ENCODE measurements at places on chromosomes 5 and 9. TPM values are rescaled to one million over a fixed set of nuclear protein-coding genes. Genes with fewer than 3 reads are reported as not detected.

The PCDHGC5 gene
- total RNA-seq: 2.2 TPM

The VCAN gene
- 327 TPM for total RNA-seq

The POU5F2 gene
- 0.76 TPM for total RNA-seq

The DNM1 gene
- total RNA-seq: 12.1 TPM

DNA sequence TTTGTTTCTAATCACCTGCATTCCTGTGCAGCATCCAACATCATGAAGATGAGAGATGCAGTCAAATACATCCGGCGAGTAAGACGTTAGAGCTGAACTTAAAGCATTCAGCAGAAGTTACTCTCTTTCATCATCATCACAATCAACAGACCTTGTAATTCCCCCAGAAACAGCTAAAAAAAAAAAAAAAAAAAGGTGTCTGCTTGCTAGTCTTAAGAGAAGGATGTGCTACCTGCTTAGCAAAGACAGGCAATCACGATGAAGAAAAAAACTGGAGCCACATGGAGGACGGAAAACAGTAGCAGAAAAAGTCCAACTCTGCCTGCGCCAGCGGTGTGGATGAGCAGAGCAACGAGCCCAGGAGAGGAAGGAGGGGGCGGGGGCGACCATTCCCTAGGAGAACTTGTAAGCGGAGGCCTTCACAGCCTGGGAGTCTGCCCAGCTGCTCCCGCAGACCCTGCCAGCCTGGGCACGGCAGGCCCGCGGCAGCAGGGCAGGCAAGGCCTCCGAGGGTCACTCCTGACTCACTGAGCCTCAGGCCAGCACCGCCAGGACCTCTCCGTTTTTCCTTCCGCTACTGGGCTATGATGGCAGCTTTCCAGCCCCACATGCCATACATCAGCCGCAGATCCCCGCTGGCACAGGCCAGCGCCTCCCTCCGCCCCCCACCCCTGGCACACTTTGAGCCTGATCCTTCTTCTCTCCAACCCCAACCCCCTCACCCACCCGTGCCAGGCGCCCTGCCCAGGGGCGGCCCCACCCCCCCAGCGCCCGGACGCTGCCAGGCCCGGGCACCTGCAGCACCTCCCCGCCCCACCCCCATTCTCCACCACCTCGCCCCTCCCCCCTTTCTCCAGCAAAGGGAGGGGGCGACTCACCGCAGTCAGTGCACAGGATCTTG, 1.4 kb downstream of the NRG2 start:
- peak overlapping the region; percentile 76 for H3K4me3 ChIP-seq
- peaks cover 25% of the 10 kb centered on the region for H3K27me3 ChIP-seq
- H3K4me1 ChIP-seq: no peaks in the 10 kb centered on the region
- no peak overlapping the region for H3K27ac ChIP-seq

DNA sequence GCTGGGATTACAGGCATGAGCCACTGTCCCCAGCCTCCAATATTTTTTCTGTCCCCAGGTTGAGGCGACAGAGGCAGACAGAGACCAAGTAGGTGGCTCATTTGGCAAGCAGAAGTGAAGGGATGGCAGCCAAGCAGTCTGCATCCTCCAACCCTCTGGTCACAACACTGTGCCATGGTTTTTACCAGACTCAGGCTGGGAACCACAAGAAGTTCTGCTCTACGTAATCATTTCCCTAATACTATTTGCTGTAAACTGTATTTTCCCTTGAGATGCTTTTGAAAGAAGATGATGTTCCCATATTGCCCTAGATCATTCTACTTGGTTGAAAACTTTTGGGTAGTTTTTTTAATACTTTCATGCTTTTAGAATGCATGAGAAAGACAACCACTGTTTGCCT, 40.5 kb downstream of the PTTG1 start:
- no peak overlapping the region for H3K27ac ChIP-seq
- no peaks in the 10 kb centered on the region for H3K27me3 ChIP-seq
- H3K4me1 ChIP-seq: peaks cover 16% of the 10 kb centered on the region

GRCh38 chr5:856531-857425, 6.0 kb upstream of the ZDHHC11 start:
- no peak overlapping the region for H3K4me3 ChIP-seq
- H3K36me3 ChIP-seq: no peaks in the 10 kb centered on the region
- DNase-seq: no peak
- no peak overlapping the region for H3K27ac ChIP-seq
- no peaks in the 10 kb centered on the region for H3K4me1 ChIP-seq
- H3K27me3 ChIP-seq: peaks cover 4% of the 10 kb centered on the region

DNA sequence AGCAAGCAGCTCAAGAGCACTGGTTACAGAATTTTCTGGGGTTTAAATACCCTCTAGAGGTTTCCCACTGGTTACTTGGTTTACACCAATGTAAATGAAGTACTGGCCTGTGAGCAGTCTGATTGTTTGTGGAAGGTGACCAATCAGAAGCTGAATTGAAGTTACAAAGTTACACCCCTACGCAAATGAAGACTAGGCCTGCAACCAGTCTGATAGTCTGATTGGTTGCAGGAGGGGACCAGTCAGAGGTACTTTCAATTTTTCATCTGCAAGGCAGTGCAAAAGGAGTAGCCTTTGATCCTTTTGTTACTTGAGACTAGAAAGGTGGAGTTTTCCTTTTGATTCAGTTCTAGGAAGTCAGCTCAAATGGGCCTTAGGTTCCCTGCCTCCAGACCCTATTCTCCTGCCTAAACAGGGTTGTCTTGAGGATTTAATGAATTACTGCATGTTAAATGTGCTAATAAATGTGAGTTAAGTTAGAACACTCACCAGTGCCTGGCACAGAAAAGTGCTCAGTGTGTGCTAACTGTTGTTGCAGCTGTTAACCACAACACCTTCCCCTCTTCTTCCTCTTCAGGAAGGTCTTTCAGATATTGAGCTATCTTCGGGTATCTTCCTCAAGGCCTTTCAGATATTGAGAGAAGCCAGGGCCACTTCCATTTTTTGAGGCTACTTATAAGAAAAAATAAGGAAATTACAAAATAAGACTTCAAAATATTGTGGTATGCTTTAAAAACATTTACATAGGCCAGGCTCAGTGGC, 32.1 kb upstream of the CLINT1 start:
- H3K27ac ChIP-seq: no peak overlapping the region
- DNase-seq: no peak
- H3K36me3 ChIP-seq: no peaks in the 10 kb centered on the region
- H3K4me3 ChIP-seq: no peak overlapping the region

GRCh38 chr5:96961053-96961452, 25.2 kb downstream of the LNPEP start:
- no peaks in the 10 kb centered on the region for H3K36me3 ChIP-seq
- no peak overlapping the region for H3K27ac ChIP-seq
- H3K4me1 ChIP-seq: peaks cover 15% of the 10 kb centered on the region
- DNase-seq: no peak

GRCh38 chr9:21392270-21392669, 7.1 kb upstream of the IFNA2 start:
- peaks cover 61% of the 10 kb centered on the region for H3K27me3 ChIP-seq
- H3K36me3 ChIP-seq: no peaks in the 10 kb centered on the region
- no peaks in the 10 kb centered on the region for H3K4me1 ChIP-seq
- H3K27ac ChIP-seq: no peak overlapping the region
- no peak overlapping the region for H3K4me3 ChIP-seq
- peak; percentile 47 for DNase-seq

GRCh38 chr9:3125602-3126405, 281.9 kb upstream of the PUM3 start:
- peak; percentile 2 for DNase-seq
- no peaks in the 10 kb centered on the region for H3K4me1 ChIP-seq
- H3K27ac ChIP-seq: no peak overlapping the region
- H3K27me3 ChIP-seq: peaks cover 6% of the 10 kb centered on the region
- no peaks in the 10 kb centered on the region for H3K36me3 ChIP-seq
- no peak overlapping the region for H3K4me3 ChIP-seq

DNA sequence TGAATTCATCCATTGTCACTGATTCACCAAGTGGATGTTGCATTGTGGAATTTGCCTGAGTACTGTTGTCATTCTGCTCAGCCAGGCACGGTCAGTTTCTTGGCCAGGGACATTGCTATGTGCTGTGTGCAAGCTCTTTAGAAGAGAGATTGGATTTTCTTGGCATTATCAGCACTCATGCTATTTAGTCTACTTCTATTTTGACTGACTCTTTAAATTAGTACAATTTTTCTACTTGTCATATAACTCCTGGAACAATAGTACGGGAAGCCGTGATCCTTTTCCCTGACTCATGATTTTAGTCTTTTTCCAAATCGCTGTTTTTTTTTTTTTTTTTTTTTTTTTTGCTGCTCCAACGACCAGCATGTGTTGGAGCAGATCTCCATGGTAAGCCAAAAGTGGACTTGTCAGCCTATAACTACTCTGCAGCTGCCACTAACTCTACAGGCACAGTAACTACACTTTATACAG, 129.7 kb downstream of the CDC42SE2 start:
- H3K4me1 ChIP-seq: no peaks in the 10 kb centered on the region
- peaks cover 38% of the 10 kb centered on the region for H3K36me3 ChIP-seq
- H3K27me3 ChIP-seq: no peaks in the 10 kb centered on the region
- no peak overlapping the region for H3K27ac ChIP-seq
- H3K4me3 ChIP-seq: no peak overlapping the region
- no peak for DNase-seq

GRCh38 chr9:73011956-73012355, 59.1 kb upstream of the ALDH1A1 start:
- H3K36me3 ChIP-seq: no peaks in the 10 kb centered on the region
- H3K27me3 ChIP-seq: no peaks in the 10 kb centered on the region
- H3K4me1 ChIP-seq: peaks cover 13% of the 10 kb centered on the region

DNA sequence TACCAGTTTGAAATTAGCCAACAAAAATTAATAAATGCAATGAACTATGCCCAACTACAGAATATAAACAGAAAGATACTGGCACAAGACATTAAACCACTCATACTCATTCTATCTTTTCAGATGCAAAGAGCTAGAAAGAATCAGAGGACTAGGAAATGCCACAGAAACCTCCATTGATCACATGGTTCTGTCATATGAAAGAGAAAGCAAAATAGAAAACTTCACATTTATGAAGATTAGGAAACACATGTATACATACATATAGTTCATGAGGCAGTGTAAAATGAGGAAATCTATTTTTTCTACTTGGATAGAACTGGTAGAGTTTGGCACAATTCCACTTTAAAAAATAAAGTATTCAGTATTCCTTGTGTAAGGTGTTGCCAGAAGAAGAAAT, 275.1 kb upstream of the PTGER4 start:
- no peak overlapping the region for H3K4me3 ChIP-seq
- no peak overlapping the region for H3K27ac ChIP-seq
- peaks cover 10% of the 10 kb centered on the region for H3K4me1 ChIP-seq
- H3K36me3 ChIP-seq: no peaks in the 10 kb centered on the region
- H3K27me3 ChIP-seq: no peaks in the 10 kb centered on the region
- no peak for DNase-seq

- H3K27me3 ChIP-seq: no peaks in the 10 kb centered on the region
- no peak overlapping the region for H3K27ac ChIP-seq
- DNase-seq: no peak
- no peaks in the 10 kb centered on the region for H3K36me3 ChIP-seq
- peaks cover 10% of the 10 kb centered on the region for H3K4me1 ChIP-seq
Measured at GRCh38 chr5:168796593-168797580, 217.7 kb upstream of the PANK3 start.

DNA sequence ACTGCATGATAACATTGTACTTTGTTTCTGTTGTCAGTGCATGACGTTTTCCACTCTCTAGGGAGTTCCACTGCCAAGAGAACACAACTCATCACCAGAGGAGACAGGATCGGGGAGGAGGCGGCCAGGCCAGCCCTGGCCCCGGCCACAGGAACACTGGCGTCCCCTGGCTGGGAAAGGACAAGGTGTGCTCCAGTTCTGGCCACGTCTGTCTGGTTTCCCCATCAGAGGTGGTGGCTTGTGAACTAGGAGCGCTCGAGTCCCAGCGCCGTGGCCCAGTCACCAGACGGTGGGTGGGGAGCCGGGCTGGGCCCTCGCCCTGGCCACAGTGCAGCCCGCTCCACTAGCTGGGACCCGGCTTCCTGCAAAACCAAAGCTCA, 211.9 kb upstream of the IRX4 start:
- peak; percentile 12 for DNase-seq
- H3K36me3 ChIP-seq: no peaks in the 10 kb centered on the region
- H3K27ac ChIP-seq: 0 out of 2 replicates have a peak overlapping the region, but pooled peaks have one; percentile 51
- H3K4me3 ChIP-seq: no peak overlapping the region
- no peaks in the 10 kb centered on the region for H3K4me1 ChIP-seq

All from GM23248 (cell line).